ENCODE measurements at places on chromosomes 1 and 21.

- H3K4me1 ChIP-seq: no peaks in the 10 kb centered on the region
- no peak overlapping the region for H3K27ac ChIP-seq
- no peaks in the 10 kb centered on the region for H3K27me3 ChIP-seq
- H3K36me3 ChIP-seq: no peaks in the 10 kb centered on the region
- H3K4me3 ChIP-seq: no peak overlapping the region
Measured at GRCh38 chr1:200731654-200732332, 6.9 kb upstream of the CAMSAP2 start.

DNA sequence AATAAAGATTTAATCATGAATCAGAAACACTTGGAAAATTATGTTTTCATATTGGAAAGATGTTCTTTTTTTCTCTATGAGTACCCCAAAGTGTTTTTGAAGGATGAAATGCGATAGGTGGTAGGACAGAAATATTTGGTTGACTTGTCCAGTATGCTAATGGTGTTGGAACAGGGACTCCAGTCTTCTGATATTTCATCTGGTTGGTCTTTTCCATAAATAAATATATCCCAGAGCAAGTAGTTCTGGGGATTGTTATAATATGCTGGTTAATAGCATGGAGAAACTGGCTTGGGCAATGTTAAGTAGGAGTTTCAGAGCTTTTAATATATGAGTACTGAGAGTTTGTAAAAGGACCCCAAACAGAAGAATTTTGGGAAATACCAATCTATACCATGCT lies 8.7 kb downstream of the PGM1 start:
- no peak overlapping the region for H3K27ac ChIP-seq
- no peak for DNase-seq
- no peaks in the 10 kb centered on the region for H3K27me3 ChIP-seq
- peaks cover 4% of the 10 kb centered on the region for H3K4me1 ChIP-seq

- no peak overlapping the region for H3K27ac ChIP-seq
- H3K4me3 ChIP-seq: no peak overlapping the region
- peaks cover 4% of the 10 kb centered on the region for H3K4me1 ChIP-seq
- DNase-seq: no peak
- H3K27me3 ChIP-seq: no peaks in the 10 kb centered on the region
Measured at GRCh38 chr21:32249511-32250280, 29.2 kb downstream of the MIS18A start.

GRCh38 chr1:235825229-235825628 lies 41.5 kb downstream of the LYST start:
- no peak for DNase-seq
- no peaks in the 10 kb centered on the region for H3K27me3 ChIP-seq
- H3K27ac ChIP-seq: no peak overlapping the region
- no peaks in the 10 kb centered on the region for H3K4me1 ChIP-seq

GRCh38 chr1:202966006-202966898 lies 805 bp downstream of the CYB5R1 start:
- H3K27ac ChIP-seq: peak overlapping the region; percentile 97
- peaks cover 13% of the 10 kb centered on the region for H3K4me1 ChIP-seq
- peaks cover 6% of the 10 kb centered on the region for H3K36me3 ChIP-seq
- peak overlapping the region; percentile 88 for H3K4me3 ChIP-seq
- H3K27me3 ChIP-seq: no peaks in the 10 kb centered on the region

GRCh38 chr1:11285883-11286734 lies 13.1 kb downstream of the UBIAD1 start:
- peaks cover 4% of the 10 kb centered on the region for H3K36me3 ChIP-seq
- no peaks in the 10 kb centered on the region for H3K27me3 ChIP-seq
- peaks cover 8% of the 10 kb centered on the region for H3K4me1 ChIP-seq
- H3K4me3 ChIP-seq: no peak overlapping the region
- no peak for DNase-seq
- H3K27ac ChIP-seq: no peak overlapping the region

GRCh38 chr1:220371324-220371723 lies 99.1 kb upstream of the RAB3GAP2 start:
- no peaks in the 10 kb centered on the region for H3K36me3 ChIP-seq
- no peak overlapping the region for H3K4me3 ChIP-seq
- DNase-seq: no peak

DNA sequence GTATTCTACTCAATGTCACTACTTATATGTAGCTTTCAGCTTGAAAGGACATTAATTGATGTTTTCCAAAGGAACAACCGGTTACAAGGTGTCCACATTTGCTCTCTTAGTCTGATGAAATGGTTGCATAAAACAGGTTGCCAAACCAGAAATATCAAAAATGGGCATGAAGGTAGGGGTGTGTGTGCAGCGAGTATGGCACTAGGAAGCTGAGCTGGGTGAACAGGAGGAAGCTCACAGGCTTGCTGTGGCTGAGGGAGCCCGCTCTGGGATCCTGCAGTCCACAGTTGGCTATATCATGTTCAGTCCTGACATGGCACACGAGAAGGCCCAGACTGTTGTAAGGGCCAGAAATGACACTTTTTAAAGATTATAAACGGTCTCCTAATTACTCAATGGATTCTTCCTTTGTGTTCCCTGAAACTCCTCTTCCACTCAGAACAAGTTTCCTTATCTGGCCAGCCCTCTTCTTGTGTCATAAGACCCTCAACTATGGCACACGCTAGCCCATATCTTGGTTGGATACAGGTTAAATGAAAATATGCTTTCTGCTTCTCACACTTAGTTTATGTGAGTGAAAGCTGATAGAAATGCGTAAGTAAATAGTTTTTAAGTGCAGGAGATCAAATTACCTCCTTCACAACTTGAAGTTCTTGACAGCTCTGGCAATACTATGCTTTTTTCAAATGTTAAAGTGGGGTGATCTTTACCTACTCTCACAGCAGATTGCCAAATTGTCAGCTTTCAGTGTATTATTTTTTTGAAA lies 201.5 kb downstream of the LMO4 start:
- H3K4me3 ChIP-seq: no peak overlapping the region
- no peak for DNase-seq
- H3K36me3 ChIP-seq: no peaks in the 10 kb centered on the region
- no peaks in the 10 kb centered on the region for H3K27me3 ChIP-seq
- peaks cover 6% of the 10 kb centered on the region for H3K4me1 ChIP-seq

- peaks cover 3% of the 10 kb centered on the region for H3K4me1 ChIP-seq
- DNase-seq: no peak
- no peaks in the 10 kb centered on the region for H3K36me3 ChIP-seq
- no peaks in the 10 kb centered on the region for H3K27me3 ChIP-seq
- no peak overlapping the region for H3K27ac ChIP-seq
- no peak overlapping the region for H3K4me3 ChIP-seq
Measured at GRCh38 chr21:42997053-42997452, 22.7 kb downstream of the PKNOX1 start.

Measured in lung (tissue), 17 donors.